Activated CD4-positive, alpha-beta T cell treated with anti-CD3 and anti-CD28 coated beads for 48 hours (primary cell): ENCODE measurements at places on chromosomes 2 and 18.

GRCh38 chr2:25453199-25453905 lies 111.6 kb upstream of the DNMT3A start:
- peak; percentile 58 for DNase-seq

GRCh38 chr18:47930199-47930930 lies at the start of gene SMAD2:
SMAD2 (minus strand) TSS chr18:47930659; CDS start chr18:47896756, 33,903 bp downstream.
- peak; percentile 84 for DNase-seq

- DNase-seq, result peak; percentile 12
Measured at GRCh38 chr18:37564711-37565100, 892 bp downstream of the CELF4 start.

DNA sequence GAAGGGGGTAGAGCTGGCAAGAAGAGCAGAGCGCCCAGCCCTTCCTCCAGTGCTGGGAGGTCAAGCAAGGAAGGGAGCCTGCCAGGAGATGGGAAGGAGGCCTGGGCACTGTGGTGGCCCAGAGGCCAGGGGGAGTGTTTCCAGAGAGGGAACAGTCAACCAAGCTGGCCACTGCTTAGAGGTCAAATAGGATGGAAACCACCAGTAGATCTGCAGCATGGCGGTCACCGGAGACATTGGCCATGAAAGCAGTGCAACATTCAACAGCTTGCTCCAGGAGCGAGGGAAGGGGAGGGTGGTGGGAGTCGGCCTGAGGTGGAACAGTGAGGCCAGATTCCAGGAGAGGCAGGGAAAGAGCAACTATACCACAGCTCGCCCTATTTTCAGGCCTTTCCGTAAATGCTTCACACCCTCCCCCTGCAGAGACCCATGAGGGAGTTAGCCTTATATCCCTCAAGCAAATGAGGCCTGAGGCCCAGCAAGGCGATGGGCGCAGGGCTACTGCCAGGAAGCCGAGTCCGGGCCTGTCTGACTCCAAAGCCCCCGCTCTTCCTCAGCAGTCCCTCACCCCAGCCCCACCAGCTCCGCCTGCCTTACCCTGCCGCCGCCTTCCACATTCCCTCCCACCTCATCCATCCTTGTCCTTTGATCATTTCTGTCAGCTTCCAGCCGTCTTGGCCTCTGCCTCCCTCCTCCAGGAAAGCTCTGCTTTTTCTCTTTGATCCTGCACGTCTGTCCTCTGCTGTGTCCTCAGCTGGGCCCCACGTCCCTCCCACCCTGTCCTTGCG lies 17.0 kb downstream of the KCNK3 start:
- no peak for DNase-seq

- no peak for DNase-seq
Measured at GRCh38 chr2:145190031-145190703, 670.2 kb upstream of the ZEB2 start.

- DNase-seq, result no peak
Measured at GRCh38 chr2:16094811-16095210, 154.5 kb downstream of the MYCN start.

DNA sequence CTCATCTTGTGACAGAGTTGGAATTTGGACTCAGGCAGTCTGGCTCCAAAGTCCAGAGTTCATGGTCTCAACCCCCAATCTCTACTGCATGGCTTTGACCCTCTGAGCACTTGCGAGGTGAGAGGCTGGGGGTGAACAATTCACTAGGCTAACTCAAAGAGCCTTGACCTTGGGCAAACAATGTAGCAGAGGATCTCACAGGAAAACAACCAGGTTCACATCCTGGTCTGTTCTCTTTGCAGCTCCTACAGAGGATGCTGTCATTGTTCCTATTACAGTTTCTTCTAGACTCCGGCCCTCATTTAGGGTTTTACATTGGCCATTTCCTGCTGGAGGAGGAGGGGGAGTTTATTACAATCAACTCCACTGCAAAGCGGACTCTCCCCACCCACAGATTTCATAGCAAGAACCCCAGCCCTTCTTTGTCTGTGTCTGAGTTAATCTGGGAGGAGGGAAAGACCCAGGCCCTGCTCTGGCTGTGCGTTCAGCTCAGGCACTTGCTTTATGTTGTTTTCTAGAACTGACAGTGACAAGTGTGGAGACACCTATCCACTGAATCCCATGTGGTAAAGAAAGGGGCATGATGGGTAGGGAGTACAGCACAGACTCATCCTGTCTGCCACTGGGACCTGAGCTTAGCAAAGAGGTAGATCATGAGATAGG lies 101.6 kb downstream of the LBH start:
- DNase-seq, result peak; percentile 62

DNA sequence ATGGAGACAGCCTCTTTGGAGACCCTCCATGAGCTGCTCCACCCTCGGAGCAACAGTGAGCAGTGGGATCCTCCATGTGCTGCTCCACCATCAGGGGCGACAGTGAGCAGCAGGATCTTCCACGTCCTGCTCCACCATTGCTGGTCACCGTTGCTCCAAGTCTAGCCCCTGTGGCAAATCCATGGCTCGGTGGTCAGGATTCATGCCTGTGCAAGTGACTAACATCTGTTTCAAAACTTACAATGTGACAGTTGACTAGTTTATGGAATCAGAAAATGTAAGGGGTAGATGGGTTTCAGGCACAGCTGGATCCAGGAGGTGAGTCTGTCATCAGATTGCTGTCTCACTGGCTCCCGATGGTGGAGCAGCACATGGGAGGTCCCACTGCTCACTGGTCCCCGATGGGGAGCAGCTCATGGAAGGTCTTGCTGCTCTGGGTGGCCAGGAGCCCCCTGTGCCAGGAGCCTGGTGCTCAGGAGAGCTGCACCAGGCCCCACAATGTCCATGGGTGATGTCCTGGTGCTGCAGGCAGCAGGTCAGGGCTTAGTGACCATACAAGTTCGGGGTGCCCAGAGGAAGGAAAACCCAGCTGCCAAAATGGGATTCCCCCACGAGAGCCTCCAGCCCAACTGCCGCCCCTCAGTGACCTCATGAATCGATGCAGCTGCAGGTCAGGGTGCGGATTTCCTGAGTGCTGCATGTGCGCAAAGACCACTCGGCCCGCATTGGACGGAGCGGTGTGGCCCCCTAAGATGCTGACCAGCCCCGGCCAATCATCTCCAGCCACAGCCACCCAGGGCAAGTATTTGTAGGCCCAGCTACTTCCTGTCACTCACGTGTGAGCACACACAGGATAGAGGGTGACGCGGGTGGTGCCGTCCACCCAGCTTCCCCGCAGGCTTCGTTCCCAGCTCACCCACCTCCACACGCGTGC lies 116.5 kb upstream of the OTOS start:
- no peak for DNase-seq
